Muscle of arm (tissue), 14 donors: ENCODE measurements at places on chromosomes 2 and 18. TPM values are rescaled to one million over a fixed set of nuclear protein-coding genes. Genes with fewer than 3 reads are reported as not detected.

- no peak for DNase-seq
Measured at GRCh38 chr2:207135340-207135739, 30.4 kb downstream of the KLF7 start.

- no peak for DNase-seq
Measured at GRCh38 chr2:236158969-236159777, 9.0 kb downstream of the GBX2 start.

- DNase-seq, result no peak
Measured at GRCh38 chr2:164014068-164014731, 278.4 kb upstream of the FIGN start.

DNA sequence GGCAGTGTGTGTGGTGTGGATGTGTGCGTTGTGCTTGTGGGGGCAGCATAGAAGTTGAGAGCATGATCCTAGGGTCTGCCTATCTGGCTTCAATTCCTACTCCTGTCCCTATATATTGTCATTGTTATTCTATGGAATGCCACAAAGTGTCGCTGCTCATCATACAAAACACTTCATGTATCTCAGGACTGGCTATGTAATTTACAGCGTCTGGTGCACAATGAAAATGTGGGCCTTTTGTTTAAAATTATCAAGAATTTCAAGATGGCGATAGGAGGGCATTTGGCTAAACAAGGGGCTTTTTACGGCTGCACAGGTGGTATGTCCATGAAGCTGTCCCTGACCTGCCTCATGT lies 3.4 kb downstream of the SERPINB2 start:
- peak; percentile 3 for DNase-seq

DNA sequence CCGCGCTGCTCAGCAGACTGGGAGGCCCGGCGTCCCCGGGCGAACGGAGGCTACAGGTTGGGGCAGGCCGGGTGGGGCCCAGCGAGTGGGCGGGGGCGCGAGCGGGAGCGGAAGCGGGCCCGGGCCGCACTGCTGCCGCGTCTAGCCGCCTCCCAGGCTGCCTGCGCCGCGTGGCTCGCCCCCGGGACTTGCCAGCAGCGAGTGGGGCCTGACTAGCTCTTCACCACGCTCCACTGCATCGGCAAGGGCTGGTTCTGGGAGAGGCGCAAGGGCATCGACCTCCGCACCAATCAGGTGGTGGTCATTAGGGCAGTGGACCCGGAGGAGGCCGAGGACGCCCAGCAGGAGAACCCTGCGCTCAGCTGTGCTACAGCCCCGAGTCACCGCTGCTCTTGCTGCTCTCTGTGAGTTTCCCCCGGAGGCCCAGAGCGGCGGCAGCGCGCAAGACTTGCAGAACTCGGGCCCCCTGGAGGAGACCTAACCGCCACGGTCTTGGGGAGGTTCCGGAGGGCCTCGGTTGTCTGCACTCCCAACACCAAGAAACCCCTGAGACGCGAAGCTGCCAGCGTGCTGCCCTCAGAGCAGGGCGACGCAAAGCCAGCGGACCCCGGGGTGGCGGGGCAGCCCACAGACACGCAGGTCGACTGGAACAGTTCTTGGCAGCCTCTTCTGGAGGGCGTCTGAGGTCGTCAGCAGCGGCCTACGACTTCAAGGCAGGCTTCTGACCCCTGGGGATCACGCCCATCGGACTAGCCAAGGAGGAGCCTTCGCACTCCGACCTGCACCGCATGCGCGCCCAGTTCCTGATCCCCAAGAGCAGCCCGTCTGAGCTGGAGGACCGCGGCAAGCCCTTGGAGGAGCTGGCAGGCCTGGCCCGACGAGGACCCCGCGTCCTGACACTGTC lies 27.2 kb upstream of the PTPN2 start:
- no peak for DNase-seq

- DNase-seq, result peak; percentile 42
Measured at GRCh38 chr2:41483226-41483625, 564.6 kb upstream of the PKDCC start.

GRCh38 chr2:175441181-175441761 lies 259.8 kb upstream of the ATP5MC3 start:
- DNase-seq, result no peak

DNA sequence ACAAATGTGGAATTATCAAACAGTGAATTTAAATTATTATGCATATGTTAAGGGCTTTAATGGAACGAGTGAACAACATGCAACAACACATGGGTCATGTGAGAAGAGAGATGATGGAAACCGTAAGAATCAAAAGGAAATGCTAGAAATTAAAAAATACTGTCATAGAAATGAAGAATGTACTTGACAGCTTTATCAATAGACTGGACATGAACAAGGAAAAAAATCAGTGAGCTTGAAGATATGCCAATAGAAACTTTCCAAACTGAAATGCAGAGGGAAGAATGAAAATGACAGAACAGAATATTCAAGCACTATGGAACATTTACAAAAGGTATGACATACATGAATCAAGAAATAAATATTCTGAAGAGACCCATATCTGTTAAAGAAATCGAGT lies 117.7 kb upstream of the KCNJ3 start:
- no peak for DNase-seq

GRCh38 chr18:28043631-28044030 lies 133.3 kb downstream of the CDH2 start:
- DNase-seq, result no peak

GRCh38 chr2:146934921-146935320 lies 909.9 kb upstream of the ACVR2A start:
- DNase-seq, result no peak

GRCh38 chr2:127153691-127154158 lies 46.8 kb upstream of the BIN1 start:
- no peak for DNase-seq

- DNase-seq, result no peak
Measured at GRCh38 chr2:215450188-215451011, 14.5 kb upstream of the FN1 start.

- DNase-seq, result no peak
Measured at GRCh38 chr18:78894033-78894305, 85.6 kb upstream of the SALL3 start.

- no peak for DNase-seq
Measured at GRCh38 chr2:99380376-99381010, 43.3 kb downstream of the EIF5B start.

The RPIA gene
- 22.4 TPM for polyA plus RNA-seq

The MC2R gene
- 0.12 TPM for polyA plus RNA-seq

The GRB14 gene
- polyA plus RNA-seq, result 4.2 TPM
